Stomach (tissue), 19 donors: ENCODE measurements at places on chromosomes 6 and 20.
A peak's percentile ranks its signal among the peaks of the same experiment; 100 is the strongest.

GRCh38 chr6:33271117-33271467 is 584 bp downstream of the VPS52 start:
- DNase-seq = no peak

DNA sequence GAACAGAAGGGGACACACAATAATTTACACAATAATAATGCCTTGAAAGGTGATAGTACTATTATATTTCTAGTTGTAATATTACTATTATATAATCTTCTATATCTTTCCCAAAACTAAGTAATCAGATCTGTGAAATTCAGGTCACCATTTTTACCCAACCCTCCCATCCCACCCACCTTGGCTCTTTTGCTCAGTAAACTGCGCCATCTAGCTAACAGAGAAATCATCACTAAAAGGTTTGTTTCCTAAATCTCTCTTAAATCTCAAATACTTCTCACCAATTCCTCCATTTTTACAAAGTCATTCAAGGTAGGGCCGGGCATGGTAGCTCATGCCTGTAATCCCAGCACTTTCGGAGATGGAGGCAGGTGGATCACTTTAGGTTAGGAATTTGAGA is 83.4 kb downstream of the CDK19 start:
- DNase-seq = no peak

DNA sequence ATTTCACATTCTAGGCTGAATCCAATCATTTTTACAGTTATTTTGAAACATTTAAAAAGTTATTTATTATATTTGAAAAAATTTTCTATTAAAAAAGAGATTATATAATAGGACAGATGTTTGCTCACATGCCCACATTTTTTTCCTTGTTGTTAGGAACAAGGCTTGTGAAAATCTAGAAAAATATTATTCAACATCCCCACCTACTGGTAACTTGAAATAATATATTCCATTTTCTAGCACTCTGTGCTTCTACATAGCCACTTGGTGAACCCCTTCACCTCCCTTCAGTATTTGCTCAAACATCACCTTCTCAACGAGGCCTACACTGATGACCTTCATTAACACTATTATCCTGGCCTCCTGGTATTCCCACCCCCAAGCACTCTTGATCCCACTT is 18.3 kb upstream of the GPRC6A start:
- peak; percentile 60 for DNase-seq

GRCh38 chr6:44036699-44037101 is 90.6 kb downstream of the MRPL14 start:
- no peak for DNase-seq

DNA sequence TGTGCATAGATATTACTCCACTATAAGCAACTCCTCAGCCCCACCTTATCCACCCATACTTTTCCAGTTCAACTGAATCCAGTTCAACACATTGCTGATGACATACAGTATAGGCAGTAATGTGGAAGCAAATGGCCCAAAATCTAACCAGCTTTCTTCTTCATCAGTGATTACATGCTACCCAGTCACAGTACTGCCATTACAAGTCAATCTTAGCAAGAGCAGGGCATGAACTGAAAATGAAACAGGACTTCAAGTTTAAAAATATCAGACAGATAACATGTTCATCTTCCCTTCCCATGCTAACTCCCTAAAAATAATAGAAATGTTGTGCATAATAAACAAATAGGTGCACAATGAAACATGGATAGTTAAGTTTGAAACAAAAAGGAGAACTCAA is 19.2 kb downstream of the RRAGD start:
- no peak for DNase-seq

GRCh38 chr20:22583773-22584521 is 425 bp downstream of the FOXA2 start:
- DNase-seq = peak; percentile 85

DNA sequence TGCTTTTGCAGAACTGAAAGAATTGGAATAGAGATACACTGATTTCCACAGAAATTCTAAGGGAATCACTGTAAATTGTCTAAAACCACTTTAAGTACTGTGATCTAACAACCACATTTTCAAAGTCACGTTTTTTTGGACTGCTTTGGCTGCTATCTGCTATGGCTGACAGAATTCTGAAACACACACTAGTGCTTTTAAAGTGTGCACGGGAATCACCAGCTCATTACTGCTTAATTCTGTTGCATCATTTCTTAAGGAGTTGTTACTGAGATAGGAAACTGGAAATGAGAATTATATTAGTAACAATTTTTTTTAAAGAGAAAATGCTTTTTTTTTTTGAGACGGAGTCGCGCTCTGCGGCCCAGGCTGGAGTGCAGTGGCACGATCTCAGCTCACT is 716.5 kb upstream of the NRSN1 start:
- no peak for DNase-seq

GRCh38 chr20:44849703-44850102 is 35.8 kb upstream of the YWHAB start:
- DNase-seq = no peak

GRCh38 chr6:147676495-147677199 is 168.2 kb downstream of the SAMD5 start:
- DNase-seq = no peak
